Stimulated activated CD8-positive, alpha-beta memory T cell treated with anti-CD3 and anti-CD28 coated beads, Interleukin-4, amount 100 ng/mL, for 4 hours (primary cell): ENCODE measurements at places on chromosomes 3 and 15.

GRCh38 chr15:33670567-33670966 is 297.7 kb upstream of the CHRM5 start:
- no peak for DNase-seq

GRCh38 chr3:37907906-37908305 is 46.2 kb downstream of the CTDSPL start:
- no peak for DNase-seq

GRCh38 chr3:88912294-88912877 is 195.0 kb upstream of the EPHA3 start:
- DNase-seq = no peak

DNA sequence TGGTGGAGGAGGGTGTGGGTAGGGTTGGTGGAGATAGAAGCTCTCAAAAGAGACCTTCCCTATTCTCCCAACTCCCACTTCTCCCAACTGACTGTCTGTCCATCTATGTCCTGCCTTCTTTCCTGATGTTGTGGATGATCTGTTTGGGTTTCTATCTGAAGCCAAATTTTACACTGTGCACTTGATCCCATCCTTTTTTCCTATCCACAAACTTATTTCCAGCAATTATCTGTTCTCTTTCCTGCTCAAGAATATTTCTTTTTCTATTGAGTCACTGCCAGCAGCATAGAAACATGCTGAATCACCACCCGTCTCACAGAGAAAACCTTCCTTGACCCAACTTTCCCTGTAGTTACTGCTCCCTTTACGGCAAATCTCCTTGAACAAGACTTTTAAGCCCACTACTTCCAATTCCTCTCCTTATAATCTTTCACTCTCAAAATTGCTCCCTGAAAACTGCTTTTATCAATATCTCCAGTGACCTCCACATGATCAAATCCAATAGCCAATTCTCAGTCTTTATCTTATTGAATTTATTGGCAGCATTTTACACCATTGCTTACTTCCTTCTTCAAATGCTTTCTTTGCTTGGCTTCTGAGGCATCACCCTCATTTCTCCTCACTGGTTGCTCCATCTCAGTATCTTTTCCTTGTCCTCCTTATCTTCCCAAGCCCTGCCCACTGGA is 141.2 kb upstream of the SLC7A14 start:
- no peak for DNase-seq

GRCh38 chr3:197730200-197730599 is 6.5 kb downstream of the RUBCN start:
- DNase-seq = no peak

GRCh38 chr3:134312873-134313846 is 61.1 kb downstream of the AMOTL2 start:
- DNase-seq = no peak

DNA sequence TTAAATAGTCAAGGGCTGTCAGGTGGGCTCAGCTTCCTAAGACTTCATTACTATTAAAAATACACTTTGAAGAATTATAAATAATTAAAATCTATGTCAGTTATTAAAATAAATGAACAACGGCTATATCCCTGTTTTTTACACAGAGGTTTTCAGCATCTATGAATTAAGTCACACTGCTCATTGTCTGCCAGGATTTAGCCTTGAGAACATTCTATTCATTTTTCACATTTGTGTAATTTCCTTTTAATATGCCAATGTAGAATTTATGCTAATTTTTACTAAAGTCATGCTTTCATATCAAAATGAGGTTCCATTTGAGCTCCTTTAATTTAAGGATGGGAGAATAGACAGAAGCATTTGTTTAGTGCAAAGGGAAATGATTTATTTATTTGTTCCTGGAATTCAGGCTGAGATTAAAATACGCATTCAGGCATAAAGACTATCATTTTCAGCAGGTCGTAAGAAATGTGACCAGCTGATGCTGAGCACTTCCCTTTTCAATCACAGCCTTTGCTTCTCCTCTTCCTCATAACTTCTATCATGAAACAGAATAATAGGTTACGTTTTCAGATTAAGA is 345.1 kb downstream of the MFSD1 start:
- no peak for DNase-seq

GRCh38 chr3:111283165-111283564 is 211.5 kb downstream of the NECTIN3 start:
- DNase-seq = no peak

DNA sequence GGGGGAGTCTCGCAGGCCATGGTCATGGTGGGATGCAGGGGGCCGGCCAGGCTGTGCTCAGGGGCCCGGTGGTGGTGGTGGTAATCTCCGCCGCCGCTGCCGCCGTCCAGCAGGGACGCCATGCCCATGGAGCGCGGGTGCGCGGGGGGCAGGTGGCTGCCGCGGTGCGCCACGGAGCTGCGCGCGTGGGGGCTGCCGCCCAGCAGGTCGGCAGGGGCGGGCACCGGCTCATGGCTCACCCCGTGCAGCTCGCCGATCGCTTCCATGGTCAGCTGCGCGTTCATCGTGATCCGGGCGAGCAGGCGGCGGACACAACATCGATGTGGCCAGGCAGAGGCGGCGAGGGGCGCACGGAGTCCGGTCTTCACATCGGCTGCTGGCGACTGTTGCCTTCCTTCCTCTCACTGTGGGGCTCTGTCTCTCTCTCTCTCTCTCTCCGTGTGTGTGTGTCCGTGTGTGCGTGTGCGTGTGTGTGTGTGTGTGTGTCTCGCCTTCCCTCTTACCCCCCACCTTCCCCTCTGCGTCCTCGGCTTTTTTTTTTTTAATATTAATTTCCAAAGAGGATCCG is 451 bp downstream of the ONECUT1 start:
- DNase-seq = no peak

GRCh38 chr15:64246364-64247189 is 83.8 kb upstream of the PPIB start:
- DNase-seq = no peak

DNA sequence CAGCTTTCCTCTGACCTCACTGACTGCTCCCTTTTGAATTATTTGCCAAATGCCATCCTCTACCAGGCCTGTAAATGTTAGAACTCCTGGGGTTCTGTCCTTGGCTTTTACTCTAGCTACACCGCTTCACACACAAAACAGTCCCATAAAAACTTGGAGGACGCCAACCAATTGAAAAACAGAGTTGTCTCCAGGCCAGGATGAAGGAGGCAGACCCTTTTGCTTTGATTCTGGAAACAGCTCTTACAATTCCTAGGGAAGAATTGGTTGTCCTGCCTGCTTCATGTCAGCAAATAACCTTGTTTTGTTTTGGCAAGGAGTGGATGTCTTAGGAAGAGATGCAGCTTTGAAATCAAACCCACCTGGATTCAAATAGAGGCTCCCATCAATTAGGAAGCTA is 375.5 kb downstream of the UNC13C start:
- no peak for DNase-seq

- no peak for DNase-seq
Observed at GRCh38 chr15:59997070-59997701, 6.9 kb upstream of the FOXB1 start.

DNA sequence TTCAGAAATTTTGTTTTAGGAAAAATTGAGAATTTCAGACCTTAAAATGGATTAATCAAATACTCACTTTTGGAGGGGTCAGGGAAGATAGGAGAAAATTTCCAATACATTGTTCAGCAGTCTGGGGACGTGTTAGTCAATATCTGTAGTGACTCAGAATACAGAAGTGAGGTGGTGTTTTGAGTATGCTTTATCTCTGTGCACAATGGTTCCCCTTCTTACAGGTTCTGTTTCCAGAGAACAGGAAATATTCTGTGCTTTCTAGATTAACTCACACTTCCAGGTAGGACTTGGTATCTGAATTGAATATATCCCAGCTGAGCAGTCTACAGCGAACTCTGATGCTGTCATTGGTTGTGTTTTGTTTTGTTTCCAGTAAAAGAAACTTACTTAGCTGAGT is 30.7 kb upstream of the CCDC54 start:
- DNase-seq = no peak

DNA sequence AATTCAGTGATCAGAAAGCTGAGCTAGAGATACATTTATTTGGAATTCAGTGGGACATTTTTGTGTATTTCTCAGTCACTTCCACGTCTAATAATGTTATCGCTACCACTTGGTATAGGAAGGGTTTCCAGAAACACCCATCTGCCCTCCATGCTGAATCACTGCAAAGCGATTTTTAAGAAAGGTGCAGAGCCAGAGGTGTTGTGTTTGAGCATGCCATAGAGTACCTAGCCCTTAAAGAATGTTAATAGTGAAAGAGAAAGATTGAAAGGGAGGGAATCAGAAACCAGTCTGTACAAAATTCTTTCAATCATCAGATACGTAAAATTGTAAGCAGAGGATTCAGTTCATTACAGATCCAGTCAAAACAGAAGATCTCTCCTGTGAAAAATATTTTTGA is 80.1 kb upstream of the ARL6 start:
- no peak for DNase-seq

- DNase-seq = no peak
Observed at GRCh38 chr3:127256733-127257271, 31.0 kb downstream of the PRR20G start.

DNA sequence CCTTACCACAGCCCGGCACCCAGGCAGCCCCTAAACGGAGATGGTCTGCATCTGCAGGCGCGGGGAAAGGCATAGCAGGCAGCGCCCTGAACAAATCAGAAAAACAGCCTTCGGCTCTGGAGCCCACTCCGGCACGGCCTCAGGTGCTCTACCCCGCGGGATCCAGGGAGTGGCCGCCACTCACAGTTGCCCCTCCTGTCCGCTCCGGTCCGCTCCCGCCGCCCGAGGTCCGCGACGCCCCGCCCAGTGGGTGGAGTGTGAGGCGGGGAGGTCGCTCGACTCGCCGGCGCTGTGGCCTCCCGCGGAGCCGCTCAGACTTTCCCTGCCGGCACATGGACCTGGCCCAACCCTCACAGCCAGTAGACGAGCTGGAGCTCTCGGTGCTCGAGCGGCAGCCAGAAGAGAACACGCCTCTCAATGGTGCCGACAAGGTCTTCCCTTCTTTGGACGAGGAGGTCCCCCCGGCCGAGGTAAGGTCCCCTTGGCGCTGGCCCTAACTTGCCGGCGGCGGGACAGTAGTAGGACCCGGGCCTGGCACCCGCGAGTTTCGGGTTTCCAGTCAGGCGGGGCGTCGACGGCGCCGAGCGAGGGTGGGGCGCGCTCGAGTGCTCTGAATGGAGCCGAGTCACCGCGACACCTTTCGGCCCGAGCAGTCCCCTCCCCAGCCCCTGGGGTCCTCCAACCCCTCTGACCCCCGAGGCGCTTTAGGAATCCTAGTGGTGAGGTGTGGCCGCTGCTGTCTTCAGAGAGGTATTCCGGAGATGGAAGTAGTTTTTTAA is at the start of gene C3orf52:
C3orf52 (plus strand) TSS at position 314 of the 779 bp plus-strand sequence; CDS start at position 333, 19 bp downstream.
- DNase-seq = no peak

DNA sequence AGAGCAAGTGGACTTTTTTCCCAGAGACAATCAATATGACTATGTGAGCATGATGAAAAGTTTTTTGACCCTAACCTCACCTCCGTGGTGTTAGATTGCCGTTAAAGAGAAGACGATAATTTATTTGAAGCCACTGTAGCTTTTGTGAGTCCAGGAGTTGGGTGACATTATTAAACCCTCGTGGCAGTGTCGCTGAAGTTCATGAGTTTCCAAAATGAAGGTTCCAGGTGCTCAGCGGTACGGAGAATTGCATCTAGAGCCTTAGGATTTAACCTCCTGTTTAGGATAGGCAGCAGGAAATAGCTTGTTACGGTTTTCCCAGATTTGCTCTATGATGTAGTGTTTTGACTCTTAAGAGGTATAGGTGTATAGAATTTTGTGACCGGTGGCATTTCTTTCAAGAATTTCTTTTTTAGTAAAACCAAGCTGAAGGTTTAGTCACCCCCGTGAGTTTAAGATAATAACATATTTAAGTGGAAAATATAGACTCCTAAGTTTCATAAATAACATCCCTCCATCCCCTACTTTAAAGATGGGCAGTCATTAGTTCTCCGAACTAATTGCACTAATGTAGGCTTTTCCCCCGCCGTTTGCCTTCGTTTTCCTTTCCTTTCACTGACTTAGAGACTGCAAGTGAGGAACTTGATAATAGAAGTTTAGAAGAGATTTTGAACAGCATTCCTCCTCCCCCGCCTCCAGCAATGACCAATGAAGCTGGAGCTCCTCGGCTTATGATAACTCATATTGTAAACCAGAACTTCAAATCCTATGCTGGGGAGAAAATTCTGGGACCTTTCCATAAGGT is 2.0 kb downstream of the SMC4 start:
- no peak for DNase-seq

DNA sequence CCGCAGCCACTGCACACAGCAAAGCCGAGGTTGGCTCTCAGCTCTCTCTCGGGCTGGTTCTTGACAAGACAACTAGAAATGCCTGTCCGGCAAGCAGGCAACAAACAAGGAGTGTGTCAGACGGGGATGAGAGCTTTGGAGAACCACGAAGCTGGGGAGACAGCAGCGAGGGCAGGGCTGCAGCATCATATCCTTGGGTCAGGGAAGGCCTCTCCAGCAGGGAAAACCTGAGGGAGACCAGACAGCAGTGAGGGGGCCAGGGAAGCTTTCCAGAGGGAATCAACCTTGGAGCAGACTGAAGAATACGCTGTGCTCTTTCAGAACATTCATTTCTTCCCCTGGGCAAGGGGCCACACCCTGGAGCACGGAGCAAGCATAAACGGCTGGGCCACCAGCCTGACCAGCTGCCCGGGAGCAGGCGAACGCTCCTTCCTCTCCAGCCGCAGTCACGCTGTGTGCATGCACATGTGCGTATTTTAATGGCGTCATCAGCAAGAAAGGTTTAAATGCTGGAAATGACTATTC is 58.7 kb downstream of the CHSY1 start:
- DNase-seq = no peak

DNA sequence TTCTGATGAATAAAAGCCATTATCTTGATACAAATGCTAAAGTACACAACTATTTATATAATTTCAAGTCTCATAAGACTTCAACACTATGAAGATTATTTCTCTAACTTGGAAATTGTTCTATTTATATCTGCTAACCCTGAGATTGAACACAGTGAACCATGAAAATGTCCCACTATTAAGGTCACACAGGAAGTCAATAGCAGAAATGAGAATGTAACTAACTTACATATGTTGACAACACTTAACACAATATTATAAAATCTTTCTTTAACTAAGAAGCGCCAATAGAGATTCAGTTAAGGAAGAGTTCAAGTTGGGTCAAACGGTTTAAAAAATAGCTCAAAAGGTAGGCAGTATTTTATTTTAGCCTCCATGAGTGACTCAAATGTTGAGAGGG is 551.8 kb upstream of the CBLB start:
- no peak for DNase-seq
